Fibroblast of upper back skin (primary cell): ENCODE measurements at places on chromosomes 7 and 10.

- no peak for DNase-seq
Observed at GRCh38 chr10:5260828-5261227, 64.2 kb downstream of the AKR1C4 start.

- DNase-seq, result peak; percentile 79
Observed at GRCh38 chr7:108839076-108839475, 269.4 kb downstream of the DNAJB9 start.

GRCh38 chr7:47621347-47621746 is 39.4 kb upstream of the TNS3 start:
- DNase-seq, result no peak

DNA sequence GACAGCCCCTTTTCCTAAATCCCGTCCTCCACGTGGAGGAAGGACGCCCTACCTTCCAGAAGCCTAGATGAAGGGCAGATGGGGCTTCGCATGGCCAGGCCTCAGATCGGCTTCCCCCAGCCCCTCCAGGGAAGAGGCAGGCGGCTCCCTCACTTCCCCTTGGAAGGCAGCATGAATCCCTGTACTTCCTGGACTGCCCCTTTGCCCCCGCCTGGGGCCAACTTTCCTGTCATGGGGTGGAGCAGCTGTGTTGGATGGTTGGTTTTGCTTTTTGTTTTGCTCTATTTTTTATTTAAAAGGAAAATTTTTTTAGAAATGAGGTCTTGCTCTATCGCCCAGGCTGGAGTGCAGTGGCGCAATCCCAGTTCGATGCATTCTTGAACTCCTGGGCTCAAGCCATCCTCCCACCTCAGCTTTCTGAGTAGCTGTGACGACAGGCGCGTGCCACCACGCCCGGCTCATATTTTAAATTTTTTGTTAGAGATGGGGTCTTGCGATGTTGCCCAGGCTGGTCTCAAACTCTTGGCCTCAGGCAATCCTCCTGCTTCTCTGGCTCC is 27.2 kb downstream of the GTF2IRD1 start:
- DNase-seq, result peak; percentile 55

DNA sequence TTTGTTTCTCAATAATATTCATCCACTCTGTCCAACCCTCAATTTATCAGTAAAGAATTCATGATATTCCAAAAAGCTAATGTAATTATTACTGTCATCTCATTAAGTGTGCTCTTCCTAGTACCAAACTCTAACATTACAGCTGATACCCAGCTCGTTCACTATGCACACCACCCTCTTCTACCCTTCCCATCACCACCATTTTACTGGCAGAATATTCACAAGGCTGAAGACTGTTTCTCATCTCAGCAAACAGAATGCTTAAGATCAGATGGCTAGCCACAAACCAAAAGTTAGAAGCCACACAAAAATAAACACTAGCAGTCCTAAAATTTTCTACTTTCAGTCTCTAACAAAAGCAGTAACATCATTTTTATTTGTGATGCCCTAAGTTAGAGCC is 121.5 kb downstream of the SRPK2 start:
- no peak for DNase-seq

DNA sequence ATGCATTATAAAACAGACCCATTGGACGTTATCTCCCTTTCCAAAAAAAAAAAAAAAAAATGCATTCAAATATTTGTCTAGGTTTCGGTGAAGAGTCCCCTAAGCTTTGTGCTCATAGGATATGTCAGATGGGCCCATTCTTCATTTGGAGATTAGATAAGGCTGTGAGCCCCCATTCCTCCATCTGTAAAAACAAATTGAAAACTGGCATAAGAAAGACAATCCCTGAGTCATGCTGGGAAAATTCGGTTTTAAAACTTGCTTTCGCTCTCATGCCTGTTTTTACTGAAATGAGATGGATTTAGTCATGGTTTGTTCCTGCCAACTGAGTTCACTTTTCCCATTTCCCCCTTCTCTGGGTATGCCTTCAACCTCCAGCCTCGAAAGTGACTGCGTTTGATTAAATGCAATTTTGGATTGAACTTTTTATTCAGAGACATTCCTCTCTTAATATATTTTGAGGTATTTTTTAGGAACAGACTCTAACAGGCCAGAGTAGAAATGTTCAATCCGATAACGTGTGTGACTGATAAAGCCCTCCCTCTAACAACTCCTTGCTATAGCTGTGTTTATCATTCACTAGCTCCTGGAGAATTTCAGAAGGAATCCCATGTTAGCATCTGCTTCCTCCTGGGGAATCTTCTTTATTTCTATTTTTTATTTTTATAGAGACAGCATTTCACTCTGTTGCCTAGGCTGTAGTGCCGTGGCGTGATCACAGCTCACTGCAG is 190.9 kb upstream of the LYZL2 start:
- DNase-seq, result peak; percentile 93

DNA sequence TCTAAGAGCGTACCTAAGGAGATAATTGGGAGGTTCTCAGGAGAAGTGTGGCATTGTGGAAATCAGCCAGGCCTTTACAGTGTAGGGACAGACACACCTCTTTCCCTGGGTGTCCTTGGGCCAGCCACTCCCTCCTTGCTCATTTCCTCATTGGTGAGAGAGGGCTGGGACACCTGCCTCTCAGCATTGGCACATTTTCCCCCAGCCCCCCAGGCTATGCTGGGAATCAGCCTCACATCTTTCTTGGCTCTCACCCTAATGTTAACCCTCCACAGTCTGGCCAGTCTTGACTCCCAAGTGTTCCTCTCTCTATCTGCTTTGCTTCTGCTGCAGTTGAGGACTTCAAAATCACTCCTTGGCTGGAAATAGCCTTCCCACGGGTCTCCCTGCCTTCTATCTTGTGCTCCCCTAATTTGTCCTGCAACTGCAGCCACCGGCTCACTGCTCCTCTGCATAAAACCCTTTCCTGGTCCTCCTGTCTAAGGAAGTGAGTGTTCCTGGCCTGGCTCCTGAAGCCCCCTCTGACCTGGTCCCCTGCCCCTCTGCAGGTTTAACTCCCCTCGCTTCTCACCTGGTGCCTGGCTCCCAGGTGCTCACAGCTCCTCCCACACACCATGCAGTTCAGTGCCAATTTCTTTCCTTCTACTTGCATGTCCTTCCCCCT is 15.8 kb downstream of the TBXAS1 start:
- no peak for DNase-seq

DNA sequence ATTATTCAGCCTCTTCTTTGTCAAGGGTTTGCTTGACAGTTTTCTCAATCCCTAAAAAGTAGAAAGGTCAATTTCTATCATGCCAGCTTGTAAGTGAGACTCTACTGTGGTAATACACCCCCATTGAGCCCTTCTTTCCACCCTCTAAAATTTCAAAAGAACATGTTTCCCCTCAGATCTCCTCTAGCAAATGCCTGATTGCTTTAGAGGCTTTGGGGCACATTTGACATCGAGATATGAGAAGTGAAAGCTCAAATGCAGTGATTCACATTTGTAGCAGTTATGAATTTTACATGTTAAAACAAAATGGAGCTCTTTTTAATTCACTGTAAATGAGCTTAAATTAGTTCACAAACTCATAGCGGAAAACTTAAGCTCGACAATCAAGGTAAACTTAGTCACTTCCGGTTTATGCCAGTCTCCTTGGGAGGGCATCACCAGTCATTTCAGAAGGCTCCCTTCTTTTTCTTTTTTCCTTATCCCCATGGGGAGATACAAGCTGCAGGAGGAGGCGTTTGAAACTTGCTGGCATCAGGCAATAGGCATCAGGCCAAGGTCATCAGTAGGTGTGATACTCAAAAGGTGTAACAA is 55.3 kb upstream of the ADO start:
- no peak for DNase-seq

- DNase-seq, result no peak
Observed at GRCh38 chr7:78779788-78780187, 673.7 kb downstream of the MAGI2 start.

- DNase-seq, result peak; percentile 64
Observed at GRCh38 chr10:13660551-13660920, 73.8 kb downstream of the PRPF18 start.

GRCh38 chr7:7582596-7582995 is 15.9 kb downstream of the MIOS start:
- DNase-seq, result no peak

- no peak for DNase-seq
Observed at GRCh38 chr10:129184196-129184595, 282.8 kb upstream of the MGMT start.

DNA sequence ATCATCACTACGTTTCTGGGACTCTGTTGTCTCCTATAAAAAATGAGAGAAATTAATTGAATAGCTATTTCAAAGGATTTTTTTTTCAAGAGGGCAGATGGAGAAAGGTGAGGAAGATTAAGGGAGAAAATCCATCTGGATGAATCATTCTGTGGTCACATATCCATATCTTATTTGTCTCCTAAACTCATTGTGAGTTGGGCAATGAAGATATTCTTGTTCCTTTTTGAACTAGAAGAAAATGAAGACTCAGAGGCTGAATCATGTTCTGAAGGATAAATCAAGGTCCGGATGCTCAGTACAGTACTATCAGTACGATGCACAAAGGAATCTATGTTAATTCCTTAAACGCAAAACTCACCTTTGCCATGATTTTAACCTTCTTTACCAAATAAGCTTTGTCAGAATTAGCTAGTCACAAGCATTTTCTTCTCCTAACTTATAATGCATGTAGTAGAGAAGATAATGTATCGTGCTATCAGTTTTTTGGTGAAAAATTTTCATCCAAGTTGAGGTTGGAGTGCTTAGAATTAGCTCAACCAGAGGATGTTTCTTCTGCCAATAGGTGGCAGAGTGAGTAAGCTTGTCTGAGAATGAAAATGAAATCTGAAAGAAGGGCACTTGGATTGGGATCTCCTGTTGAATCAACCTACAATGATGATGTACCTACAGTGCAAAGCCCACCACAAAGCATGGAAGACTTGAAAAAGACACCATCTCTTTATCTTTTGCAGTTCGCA is 446.9 kb downstream of the KIF20B start:
- peak; percentile 75 for DNase-seq

DNA sequence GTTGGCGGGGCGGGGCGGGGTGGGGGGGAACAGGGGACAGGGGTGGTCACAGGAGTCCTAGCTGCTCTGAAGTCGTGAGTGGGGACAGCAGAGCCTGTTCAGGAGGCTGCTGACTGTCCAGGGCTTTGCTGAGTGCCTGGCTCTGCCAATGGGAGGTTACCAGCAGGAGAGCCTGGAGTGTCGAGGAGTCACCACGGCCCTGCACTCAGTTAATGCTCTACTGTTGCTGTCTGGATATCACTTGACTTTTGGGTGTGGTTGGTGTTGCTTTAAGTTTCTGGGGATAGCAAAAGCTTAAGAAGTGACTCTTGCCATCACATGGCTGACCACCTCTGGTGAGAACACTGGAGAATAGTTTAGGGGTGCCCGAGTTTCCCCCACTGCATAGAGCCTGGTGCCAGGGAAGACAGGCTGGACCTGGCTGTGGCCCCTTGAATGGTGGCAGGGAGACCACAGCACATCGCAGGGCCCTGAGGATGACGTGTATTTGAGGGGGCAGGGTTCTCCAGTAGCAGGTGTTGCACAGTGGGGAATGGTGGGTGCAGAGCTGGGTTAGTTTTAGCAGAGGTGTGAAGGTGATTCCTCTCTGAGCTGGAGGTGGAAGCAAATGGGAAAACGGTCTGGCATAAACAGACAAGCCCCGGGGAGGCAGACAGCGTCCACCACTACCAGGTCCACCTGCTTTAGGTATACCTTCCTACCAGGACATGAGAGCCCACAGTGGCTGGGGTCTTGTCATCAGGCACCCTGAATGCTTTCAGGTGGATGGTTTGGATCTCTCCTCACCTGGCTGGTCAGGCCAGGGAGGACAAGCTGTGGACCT is 54.2 kb upstream of the CAMK2B start:
- no peak for DNase-seq

DNA sequence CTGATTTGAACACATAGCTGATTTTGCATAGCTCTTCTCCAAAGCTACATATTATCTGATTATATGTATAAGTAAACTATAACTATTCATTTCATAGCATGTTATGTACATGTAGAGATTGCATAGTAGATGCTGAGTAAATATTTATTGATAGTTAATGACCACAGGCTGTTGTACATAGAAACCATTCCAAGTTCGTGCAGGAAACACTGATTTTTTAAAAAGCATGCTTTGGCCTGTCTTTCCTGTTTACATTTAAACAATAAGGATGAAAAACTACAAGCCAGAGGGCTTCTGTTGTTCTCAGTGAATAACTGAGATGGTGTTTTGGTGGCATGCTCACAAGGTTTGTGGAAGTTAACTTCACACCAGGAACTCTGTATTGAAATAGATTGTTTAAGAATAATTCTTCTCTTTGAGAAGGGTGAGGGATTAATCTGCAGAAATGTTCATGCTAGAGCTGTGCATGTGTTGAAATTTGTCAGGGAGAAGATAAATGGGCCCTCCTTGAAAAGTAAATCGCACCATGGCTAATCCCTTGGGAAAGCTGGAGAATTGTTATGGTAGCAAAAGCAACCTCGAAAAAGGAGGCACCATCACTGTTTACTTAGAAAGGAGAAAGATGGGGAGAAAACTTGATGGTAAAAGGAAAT is 120.2 kb upstream of the SP8 start:
- DNase-seq, result no peak

- DNase-seq, result peak; percentile 41
Observed at GRCh38 chr10:75165684-75166622, 44.6 kb upstream of the VDAC2 start.

- no peak for DNase-seq
Observed at GRCh38 chr7:50400114-50400513, 50.0 kb downstream of the FIGNL1 start.

DNA sequence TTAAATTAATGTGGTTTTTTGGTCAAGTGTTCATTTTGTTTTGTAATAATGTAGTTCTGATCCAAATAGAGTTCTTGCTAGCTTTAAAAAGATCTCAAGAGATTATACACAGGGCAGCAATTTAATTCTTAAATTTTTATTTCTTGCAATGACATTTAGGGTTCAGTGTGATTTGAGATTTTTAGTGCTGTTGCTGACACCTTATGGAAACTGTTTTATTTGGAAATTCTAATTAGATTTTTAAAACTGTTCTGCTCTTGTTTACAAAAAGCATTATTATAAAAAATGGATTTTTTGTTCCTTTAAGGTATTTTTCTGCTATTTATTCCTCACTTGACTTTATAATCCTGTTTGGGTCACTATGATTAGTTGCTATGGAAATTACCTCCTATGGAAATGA is 72.1 kb downstream of the RTKN2 start:
- DNase-seq, result no peak
